ENCODE measurements at places on chromosomes 12 and 14.

DNA sequence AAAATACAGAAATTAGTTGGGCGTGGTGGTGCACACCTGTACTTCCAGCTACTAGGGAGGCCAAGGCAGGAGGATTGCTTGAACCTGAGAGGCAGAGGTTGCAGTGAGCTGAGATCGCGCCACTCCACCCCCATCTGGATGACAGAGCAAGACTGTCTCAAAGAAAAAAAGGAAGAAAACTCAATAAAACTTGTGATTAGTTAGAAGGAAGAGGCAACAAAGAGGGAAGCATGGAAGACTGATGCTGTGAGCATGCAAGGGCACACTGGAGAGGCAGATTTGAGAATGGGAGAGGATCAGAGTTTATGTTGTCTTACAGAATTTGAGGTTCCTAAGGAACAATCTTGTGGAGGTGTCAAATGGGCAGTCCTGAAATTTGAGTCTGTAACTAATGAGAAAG, 2.8 kb upstream of the ZC2HC1C start:
- no peak for DNase-seq

DNA sequence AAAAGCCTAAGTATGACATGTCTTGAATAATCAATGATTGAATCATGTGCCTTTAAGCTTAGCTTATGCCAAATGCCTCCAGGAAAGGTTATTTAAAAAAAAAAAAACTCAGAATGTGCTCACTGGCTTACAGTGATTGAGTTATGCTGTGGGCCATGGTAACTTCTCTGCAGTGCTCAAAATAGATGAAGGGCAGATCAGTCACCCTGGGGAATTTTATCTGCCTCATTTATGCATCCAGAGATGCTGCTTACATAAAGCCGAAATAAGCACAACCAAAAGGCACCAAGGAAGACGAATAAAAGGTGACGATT, 118.7 kb upstream of the MDM1 start:
- DNase-seq: no peak

- no peak for DNase-seq
These were observed 22.4 kb downstream of the ISCA2 start for GRCh38 chr14:74515891-74516412.

DNA sequence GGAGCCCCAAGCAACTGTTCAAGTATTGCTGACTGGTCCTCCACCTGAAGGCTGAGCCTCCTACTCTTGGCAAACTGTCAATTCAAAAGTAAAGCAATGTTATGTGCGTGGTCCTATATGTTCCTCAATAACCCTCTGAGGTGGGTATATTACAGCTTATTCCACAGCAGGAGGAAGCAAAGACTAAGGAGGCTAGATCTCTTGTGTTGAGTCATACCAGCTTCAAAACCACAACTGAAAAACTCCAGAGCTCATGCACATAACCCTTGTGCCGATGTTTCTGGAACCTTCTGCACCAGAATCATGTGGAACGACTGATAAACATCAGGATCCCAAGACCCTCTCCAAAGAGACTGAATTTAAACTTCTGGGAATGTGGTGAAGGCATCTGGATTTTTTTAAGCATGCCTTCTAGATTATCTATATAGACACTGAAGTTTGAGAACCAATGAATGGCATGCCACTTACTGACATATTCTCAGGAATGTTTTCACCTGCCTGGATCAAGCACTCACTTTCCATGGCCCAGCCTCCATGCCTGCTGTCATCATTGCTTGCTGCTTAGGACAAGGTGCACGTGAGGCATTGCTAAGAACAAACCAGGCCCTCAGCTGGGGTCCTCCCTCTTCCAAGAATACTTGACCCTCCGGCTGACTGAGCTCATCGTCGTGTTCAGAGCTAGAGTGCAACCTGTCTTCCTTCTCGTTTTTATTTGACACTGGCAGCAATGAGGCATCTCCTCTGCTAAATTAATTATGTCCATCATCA, 194.7 kb downstream of the BCL11B start:
- no peak for DNase-seq

DNA sequence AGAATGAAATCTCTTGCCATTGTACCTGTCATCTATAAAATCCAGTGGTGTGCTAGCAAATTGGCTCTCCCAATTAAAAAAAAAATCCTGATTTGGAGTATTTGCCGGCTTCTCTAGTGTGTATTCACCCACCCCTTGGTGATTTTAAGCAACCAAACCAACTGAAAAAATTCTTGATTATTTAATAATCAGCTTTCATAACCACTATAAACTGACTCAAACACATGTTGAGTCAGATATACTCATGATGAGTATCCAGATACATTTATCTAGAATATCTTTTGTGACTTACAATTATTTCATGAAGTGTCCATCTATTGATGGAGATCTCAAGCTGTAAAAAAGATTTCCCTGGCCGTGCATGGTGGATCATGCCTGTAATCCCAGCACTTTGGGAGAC, 205.4 kb downstream of the RASSF9 start:
- no peak for DNase-seq

- no peak for DNase-seq
These were observed 84.6 kb upstream of the PTPRB start for GRCh38 chr12:70721656-70722357.

DNA sequence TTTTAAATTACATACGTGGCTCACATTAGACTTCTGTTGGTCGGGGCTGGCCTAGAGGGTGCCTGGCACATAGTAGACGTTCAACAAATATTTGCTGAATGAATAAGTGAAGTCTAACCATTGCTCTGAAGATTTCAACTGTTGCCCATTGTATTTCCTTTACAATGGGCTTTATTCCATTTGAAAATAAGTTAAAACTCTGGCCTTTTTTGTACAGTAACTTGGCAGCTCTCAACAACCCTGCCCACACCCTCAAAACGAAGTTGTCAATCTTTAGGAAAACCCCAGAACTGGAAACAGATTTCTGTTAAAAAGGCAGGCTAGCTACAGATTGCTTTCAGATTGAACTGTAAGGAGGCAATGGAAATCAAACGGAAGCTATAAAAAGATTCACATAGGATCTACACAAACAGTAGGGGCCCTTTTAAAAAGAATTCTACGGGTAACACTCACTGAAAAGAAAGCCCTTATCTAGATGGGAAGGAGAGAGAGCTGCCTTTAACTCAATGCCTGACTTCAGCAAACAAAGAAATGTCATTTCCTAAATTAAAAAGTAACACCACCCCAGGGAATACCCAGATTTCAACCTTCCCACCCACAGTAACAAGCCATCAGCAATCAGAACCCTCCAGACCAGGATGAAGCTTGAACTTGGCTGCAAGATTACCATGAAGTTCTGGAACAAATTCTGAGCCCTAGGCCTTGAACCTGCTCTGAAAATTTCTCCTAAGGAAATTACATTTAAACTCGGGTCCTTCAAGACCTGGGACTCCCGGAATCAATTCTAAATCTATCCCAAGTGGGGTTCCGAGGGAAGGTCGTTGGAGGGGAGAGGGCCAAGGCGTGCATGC, 1.4 kb downstream of the WSB2 start:
- no peak for DNase-seq

GRCh38 chr12:1391722-1392121, 202.7 kb downstream of the FBXL14 start:
- no peak for DNase-seq

Data from stromal cell of bone marrow (primary cell).